ENCODE measurements at places on chromosomes 4 and X.

GRCh38 chr4:39410415-39410814 lies 3.7 kb downstream of the KLB start:
- no peak overlapping the region for H3K27ac ChIP-seq
- no peaks in the 10 kb centered on the region for H3K36me3 ChIP-seq
- H3K4me1 ChIP-seq = 0 out of 2 replicates have a peak, but pooled peaks cover 8% of the 10 kb centered on the region
- no peak for DNase-seq

GRCh38 chr4:119209077-119209476 lies 3.4 kb upstream of the USP53 start:
- peaks cover 17% of the 10 kb centered on the region for H3K36me3 ChIP-seq
- DNase-seq = peak; percentile 95
- peak overlapping the region; percentile 62 for H3K4me3 ChIP-seq
- H3K27ac ChIP-seq = peak overlapping the region; percentile 90
- H3K4me1 ChIP-seq = peaks cover 73% of the 10 kb centered on the region

- DNase-seq = peak; percentile 11
- H3K27me3 ChIP-seq = peaks cover under 1% of the 10 kb centered on the region
- no peak overlapping the region for H3K4me3 ChIP-seq
Observed at GRCh38 chr4:150960079-150960478, 55.0 kb downstream of the LRBA start.

- no peaks in the 10 kb centered on the region for H3K36me3 ChIP-seq
- no peak overlapping the region for H3K4me3 ChIP-seq
- DNase-seq = no peak
- no peak overlapping the region for H3K27ac ChIP-seq
- H3K27me3 ChIP-seq = no peaks in the 10 kb centered on the region
Observed at GRCh38 chr4:75679876-75680575, 6.8 kb upstream of the G3BP2 start.

DNA sequence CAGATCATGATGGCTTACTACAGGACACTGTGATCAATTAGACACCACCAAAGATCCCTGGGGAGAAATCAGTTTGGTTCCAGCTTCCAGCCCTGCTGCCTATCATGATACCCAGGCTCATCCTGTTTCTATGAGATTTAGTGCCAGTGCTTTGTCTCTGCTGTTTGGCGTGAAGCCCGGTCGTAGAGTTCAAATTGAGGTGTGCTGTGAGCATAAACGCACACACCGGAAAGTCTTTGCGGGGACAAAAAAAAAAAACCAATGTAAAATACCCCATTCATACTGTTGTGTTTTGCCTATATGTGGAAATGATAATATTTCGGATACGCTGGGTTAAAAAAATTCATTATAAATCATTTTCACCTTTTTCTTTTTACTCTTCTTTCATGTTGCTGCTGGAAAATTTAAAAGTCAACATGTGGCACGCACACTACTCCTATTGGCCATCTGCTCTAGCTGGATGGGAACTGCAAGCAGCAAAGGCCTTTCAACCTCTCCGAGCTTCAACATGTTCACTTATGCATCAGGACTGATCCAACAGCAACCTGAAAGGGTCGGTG lies 607 bp upstream of the DKC1 start:
- peak overlapping the region; percentile 89 for H3K4me3 ChIP-seq
- no peak for DNase-seq
- no peaks in the 10 kb centered on the region for H3K27me3 ChIP-seq
- peaks cover 11% of the 10 kb centered on the region for H3K4me1 ChIP-seq

GRCh38 chrX:71669492-71669891 lies 2.1 kb downstream of the LOC101059915 start:
- DNase-seq = no peak
- H3K27me3 ChIP-seq = peaks cover 2% of the 10 kb centered on the region
- no peak overlapping the region for H3K27ac ChIP-seq
- H3K4me3 ChIP-seq = no peak overlapping the region
- no peaks in the 10 kb centered on the region for H3K4me1 ChIP-seq

DNA sequence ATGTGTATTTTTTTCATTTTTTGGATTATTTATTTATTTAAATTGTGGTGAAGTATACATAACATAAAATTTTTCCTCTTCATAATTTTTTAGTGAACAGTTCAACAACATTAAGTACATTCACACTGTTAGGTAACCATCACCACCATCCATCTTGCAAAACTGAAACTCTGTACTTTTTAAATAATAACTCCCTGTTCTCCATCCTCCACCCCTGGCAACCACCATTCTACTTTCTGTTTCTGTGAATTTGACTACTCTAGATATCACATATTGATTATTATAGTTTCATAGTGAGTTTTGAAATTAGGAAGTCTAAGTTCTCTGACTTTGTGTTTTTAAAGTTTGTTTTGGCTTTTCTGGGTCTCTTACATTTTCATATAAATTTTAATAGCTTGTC lies 89.3 kb upstream of the STX18 start:
- H3K27me3 ChIP-seq = no peaks in the 10 kb centered on the region
- peaks cover 24% of the 10 kb centered on the region for H3K4me1 ChIP-seq
- no peak overlapping the region for H3K4me3 ChIP-seq

DNA sequence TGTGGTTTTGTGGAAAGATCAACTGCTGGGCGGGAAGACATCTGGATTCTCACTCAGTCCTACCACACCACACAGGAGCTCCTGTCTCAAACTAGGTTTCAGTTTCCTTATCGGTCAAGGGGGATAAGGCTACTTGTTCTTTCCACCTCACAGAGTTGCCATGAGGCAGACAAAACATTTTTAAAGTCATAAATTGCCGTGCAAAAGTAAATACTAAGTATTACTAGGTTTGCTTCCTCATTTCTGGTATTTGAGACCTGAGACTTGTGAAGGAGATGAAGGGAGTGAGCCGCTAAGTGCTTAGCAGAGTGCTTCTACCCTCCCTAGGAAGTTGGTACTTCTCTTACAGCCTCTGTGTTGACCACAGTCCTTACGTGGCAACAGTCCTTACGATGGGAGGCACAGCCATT lies 1.5 kb downstream of the LAP3 start:
- peaks cover 4% of the 10 kb centered on the region for H3K36me3 ChIP-seq
- H3K27me3 ChIP-seq = no peaks in the 10 kb centered on the region
- no peak for DNase-seq
- peak overlapping the region; percentile 87 for H3K27ac ChIP-seq
- peaks cover 14% of the 10 kb centered on the region for H3K4me1 ChIP-seq

DNA sequence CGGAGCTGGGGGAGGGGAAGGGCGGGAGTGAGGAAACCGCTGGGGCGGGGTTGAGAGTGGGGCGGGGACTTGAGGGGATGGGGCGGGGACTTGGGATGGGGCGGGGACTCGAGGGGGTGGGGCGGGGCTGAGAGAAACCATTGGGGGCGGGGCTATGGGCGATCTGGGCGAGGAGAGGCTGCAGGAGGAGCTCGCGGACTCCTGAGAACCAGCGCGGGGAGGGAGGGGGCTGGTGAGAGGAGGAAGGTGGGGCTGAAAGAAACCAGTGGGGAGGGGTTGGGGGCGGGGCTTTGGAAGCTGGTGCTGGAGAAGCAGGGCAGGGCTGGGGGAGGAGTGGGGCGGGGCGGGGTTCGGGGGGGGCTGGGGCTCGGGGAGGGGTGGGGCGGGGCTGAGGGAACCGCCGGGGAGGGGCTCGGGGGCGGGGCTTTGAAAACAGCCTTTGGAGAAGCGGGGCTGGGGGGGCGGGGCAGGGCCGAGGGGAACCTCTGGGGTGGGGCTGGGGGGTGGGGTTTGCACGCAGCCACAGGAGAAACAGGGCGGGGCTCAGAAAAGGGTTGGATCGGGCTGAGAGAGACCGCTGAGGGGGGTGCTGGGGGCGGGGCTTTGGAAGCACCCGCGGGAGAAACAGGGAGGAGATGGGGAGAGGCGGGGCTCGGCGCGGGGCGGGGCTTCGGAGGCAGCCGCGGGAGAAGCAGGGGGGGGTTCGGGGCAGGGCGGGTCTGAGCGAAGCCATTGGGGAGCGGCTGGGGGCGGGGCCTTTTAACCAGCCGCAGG lies 777 bp upstream of the EOLA2 start:
- peak overlapping the region; percentile 94 for H3K4me3 ChIP-seq
- no peaks in the 10 kb centered on the region for H3K4me1 ChIP-seq
- H3K27me3 ChIP-seq = no peaks in the 10 kb centered on the region
- peak; percentile 82 for DNase-seq
- no peaks in the 10 kb centered on the region for H3K36me3 ChIP-seq

DNA sequence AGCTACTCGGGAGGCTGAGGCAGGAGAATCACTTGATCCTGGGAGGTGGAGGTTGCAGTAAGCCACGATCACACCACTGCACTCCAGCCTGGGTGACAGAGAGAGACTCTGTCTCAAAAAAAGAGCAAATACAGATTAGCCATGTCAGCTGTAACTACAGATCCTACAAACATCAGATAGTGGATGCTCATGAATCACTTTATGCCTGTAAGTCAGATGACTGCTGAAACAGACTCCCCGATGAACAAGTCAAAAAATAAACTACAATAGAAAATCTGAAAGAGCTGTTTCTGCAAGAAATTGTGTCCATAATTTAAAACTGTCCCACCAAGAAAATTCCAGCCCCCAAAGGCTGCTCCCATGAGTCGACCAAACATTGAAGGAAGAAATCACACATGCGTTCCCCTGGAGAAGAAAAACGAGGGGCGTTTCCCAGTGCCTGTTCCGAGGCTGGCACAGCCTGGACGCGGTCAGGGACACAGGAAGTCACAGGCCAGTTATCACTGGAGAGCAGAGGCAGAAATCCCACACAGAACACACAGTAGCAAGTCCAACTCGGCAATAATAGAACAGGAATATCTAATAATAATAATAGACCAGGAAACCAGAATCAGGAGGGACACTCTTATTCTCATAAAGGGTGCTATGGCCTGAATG lies 30.0 kb upstream of the GTPBP6 start:
- peaks cover 9% of the 10 kb centered on the region for H3K36me3 ChIP-seq
- no peaks in the 10 kb centered on the region for H3K4me1 ChIP-seq
- no peaks in the 10 kb centered on the region for H3K27me3 ChIP-seq
- no peak for DNase-seq
- H3K4me3 ChIP-seq = no peak overlapping the region

GRCh38 chr4:94135701-94136100 lies 72.0 kb upstream of the SMARCAD1 start:
- no peak overlapping the region for H3K4me3 ChIP-seq
- H3K36me3 ChIP-seq = no peaks in the 10 kb centered on the region
- no peaks in the 10 kb centered on the region for H3K4me1 ChIP-seq
- peaks cover under 1% of the 10 kb centered on the region for H3K27me3 ChIP-seq
- no peak for DNase-seq
- H3K27ac ChIP-seq = no peak overlapping the region

- H3K27ac ChIP-seq = peak overlapping the region; percentile 82
- peaks cover 52% of the 10 kb centered on the region for H3K4me1 ChIP-seq
- H3K4me3 ChIP-seq = peak overlapping the region; percentile 94
- peaks cover 1% of the 10 kb centered on the region for H3K27me3 ChIP-seq
- peak; percentile 68 for DNase-seq
Observed at GRCh38 chr4:54227256-54228055, 1.6 kb upstream of the PDGFRA start.
